RWPE2 (cell line): ENCODE measurements at places on chromosomes 7 and 10.

- no peak for DNase-seq
Measured at GRCh38 chr7:70093205-70093904, 495.1 kb downstream of the AUTS2 start.

DNA sequence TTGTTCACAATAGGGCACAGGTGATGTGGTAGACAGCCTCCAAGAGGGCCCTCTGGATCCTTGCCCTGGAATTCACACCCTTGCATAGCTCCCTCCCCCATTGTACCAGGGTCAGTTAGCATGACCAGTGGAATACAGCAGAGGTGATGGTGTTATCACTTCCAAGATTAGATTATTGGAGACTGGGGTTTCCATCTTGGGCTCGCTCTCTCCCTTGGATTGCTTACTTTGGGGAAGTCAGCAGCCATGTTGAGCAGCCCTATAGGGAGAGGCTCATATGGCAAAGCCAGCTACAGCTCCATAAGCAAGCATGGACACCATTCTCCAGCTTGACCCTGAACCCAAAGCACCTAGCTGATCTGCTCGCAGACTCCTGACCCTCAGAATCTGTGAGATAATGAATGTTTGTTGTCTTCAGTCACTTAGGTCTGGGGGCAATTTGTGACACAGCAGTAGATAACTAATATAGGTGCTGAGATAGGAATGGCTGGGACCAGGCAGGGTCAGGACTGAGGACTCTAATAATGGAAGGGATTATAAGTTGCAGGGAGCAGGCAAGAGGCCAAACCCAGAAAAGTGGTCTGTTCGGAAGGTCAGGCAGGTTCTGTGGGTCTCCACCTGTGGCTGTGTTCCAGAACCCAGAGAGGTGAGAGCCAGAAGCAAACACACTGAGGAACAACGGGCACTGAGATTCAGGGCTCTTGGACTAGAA lies 22.9 kb downstream of the TBXAS1 start:
- DNase-seq: no peak

DNA sequence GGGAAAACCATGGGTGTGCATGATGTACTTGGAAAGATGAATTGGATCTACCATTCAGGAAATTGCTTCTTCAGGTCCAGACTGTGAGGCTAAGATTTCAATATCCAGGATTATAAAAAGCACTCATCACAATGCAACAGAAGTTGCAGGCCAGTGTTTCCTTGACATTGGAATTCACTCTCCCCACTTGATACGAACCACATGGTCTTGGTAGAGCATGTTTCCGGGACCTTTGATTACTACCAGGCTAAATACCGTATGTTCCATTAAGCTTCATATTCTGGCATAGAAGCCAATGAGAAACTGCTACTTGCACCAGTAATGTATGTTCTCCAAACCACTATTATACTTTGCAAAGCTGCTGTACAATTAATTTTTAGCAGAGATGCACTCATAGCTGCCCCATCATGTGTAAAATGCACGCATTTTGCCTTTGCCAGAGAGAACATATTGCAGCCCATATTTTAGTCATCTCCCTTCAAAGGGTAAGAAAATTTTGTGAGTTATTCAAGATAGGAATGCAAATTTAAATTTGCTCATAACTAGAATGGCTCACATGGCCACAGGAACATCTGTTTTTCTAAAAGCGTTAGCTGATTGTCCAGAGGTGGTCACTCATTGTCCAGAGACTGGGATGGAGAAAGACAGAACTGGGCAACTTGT lies 8.1 kb downstream of the FRMD4A start:
- no peak for DNase-seq

DNA sequence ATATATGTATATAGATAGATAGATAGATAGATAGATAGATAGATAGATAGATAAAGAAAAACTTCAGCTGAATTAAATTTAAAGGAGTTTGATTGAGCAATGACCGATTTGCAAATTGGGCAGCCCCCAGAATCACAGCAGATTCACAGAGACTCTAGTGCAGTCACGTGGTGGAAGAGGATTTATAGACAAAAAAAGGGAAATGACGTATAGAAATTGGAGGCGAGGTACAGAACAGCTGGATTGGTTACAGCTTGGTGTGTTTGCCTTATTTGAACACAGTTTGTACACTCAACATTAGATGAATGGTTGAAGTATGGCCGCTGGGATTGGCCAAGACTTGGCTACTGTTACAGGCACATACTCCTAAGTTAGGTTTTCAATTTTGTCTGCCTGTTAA lies 8.2 kb upstream of the PODXL start:
- DNase-seq: no peak

GRCh38 chr7:2231992-2232765 lies 566 bp downstream of the MAD1L1 start:
- DNase-seq: no peak

DNA sequence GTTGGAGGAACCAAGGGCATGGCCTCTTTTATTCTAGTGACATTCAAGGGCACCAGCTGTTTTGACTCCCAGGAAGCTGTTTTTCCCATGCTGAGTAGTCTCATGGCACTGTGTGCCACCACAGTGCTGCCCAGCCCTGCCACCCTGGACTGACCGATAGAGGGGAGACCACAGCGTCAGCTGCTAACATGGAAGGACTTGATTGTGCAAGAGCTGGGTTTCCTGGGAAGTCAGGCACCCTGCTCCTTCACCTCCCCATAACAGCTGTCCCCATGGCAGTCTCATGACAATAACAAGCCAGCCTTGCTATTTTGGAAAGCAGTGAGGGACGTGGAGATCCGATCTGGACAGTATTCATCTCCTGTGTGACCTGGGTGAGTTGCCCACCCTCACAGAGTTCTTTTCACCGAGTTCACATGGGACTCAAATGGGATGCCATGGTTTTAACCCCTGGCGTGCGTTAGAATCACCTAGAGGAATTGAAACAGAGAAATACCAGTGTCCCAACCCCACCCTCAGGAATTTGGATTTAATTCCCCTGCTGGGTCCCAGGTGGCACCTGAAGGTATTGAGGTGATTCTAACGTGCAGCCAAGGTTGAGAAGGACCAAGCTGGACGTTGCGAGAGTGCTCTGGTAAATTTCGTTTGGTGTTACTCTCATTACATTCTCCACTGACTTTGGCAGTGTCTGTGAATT lies 174.8 kb downstream of the CELF2 start:
- no peak for DNase-seq

DNA sequence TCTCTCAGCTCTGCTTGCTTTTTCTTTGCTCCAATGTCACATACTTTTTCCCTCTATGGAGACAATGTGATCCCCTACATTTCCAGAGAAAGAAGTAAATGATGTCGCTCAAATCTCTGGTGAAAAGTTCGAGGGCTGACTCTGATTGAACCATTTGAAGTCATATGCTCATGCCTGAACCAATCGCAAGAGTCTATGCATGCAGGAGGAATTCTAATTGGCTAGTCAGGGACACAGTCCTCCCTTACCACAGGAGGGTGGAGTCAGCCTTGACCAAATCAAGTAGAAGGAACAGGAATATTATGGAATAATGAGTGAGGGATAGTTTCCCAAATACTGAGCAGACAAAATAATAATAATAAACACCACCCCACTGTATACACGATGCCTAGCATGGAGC lies 96.8 kb downstream of the PRLHR start:
- DNase-seq: no peak

GRCh38 chr7:133978502-133979295 lies 148.4 kb upstream of the LRGUK start:
- DNase-seq: no peak

- DNase-seq: no peak
Measured at GRCh38 chr10:97065686-97066660, 119.8 kb downstream of the SLIT1 start.

DNA sequence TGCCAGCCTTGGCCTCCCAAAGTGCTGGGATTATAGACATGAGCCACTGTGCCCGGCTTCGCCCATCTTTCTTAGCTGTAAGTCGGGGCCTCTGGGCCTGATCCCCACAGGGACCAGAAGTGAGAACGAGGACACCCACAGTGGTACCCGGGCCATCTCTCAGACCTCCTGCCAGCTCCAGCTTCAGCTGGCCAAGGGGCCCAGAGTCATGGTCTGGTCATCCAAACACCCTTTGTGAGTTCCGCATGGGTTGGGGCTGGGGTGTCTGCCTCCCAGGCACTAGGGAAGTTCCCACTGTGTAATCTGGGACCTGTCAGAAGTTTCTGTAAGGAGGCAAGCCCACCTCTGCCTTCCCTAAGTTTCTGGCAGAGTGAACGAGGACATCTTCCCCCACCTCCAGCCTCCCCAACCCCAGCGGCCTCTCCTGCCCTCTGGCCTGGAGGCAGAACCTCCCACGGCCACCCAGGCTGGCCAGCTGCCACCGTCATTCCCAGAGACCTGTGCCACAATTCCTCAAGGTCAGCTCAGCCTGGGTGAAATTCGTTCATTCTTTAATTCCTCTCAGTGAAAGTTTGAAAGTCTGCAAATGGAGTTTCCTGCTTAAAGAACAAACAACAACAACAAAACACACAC lies 19.5 kb upstream of the FOXL3 start:
- DNase-seq: peak; percentile 42

GRCh38 chr10:93086289-93086688 lies 12.6 kb downstream of the CYP26A1 start:
- DNase-seq: no peak

DNA sequence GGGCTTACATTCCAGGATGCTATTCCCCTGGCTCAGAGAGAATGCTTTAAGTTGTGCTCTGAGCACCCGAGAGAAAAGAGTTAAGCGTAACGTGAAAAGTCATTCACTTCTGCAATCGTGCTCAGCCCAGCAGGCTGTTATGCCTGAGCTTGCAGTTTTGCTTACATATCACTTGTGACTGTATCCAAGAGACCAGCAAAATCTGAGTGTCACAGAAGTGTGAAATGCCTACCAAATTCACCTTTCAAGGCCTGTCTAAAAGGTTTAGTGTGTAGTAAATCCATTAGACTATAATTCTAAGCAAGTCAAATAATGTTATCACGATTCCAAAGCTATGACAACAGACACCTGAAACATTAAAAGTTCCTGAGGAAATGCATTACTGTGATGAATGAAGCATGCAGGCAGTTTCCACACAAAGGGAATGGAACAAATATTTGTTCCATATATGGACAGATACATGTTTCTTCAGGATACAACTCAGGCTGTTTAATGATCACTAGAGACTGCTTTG lies 20.1 kb downstream of the ITGB1 start:
- DNase-seq: no peak

DNA sequence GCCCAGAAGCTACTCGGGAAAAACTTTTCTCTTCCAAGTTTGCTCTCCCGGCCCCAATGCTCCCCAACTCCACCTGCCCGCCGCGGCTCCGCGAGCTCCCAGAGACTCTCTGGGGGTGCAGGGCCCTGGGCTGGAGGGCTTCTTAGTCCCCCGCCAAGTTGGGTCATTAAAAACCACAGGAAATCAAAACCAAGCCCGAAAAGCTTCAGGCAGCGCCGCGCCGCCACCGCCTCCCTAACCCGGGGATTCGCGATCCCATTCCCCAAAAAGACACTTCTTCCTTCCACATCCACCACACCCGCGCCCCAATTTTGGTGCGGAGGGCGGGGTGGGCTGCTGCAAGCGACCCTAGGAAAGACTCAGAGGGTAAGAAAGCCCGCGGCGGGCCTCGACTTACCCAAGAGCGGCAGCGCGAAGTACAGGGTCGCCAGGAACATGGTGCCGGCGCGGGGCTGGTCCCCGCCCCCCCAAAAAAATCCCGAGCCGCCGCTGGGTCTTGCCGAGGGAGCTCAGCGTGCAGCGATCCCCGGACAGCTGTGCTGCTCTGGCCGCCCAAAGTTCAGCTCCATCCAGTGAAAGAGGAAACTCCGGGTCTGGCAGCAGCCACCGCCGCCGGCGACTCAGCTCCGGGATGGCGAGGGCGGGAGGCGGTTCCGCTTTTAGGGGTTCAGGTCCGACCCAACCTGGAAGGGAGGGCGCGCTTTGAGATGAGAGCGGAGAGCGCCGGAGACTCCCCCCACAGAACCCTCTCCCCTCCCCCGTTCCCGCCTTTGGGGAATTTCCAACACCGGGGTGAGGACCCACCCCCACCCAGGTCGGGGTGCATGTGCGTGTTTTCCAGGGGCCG lies 1.2 kb downstream of the GFRA1 start:
- no peak for DNase-seq

DNA sequence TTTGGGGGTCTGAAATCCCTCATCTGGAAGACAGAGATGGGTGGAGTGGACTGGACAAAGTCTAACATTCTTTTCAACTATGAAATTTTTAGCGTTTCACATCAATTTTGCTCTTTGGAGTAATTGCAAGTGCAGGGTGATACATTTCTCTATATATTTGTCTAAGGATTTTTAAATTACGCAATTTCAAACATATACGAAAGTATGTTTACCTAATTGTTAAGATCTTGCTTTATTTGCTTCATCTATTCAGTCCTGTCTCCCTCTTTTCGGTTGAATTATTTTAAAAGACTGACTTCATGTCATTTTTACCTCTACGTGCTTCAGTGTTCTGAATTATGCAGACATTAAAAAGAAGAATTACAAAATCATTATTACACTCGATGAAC lies 101.9 kb upstream of the CREB5 start:
- no peak for DNase-seq

DNA sequence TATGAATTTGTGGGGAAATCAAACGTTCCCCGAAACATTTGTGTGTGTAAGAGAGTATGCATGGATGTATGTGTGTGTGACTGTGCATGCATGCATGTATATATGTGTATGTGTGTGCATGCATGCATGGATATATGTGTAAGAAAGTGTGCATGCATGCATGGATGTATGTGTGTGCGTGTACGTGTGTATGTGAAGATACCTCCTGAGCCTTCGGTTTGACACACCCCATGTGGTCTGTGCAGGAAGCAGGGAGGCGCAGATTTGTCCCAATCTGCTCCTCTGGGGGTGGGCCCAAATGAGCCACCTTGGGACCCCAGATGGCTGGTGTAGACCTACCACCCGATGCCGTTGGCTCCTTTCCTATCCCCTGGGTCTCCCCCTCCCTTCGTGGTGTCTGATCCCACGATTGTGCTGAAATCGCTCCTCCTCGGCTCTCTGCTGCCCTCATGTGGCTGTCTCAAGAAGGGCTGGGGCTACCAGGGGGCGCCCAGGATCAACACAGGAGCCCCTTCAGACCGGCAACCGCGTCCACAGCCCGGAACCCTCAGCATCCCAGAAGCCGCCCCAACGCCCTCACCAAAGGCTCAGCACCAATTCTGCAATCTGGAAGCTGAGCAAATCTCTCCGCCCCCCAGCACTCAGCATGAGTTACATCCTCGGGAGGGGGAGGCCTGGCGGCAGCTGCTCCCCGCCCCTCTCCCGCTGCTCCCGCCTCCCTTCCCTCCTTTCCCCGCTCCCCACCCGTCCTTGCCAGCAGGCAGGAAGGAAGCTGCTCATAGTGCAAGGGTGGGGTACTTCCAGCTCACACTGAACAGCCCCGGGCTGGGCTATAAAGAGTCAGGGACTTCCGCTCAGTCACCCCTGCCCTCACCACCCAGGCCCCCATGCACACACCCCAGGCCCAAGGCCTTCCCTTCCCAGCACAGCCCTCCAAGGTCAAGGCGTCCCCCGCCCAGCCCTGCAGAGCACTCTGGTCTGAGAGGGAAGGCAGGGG lies 2.3 kb upstream of the NOS3 start:
- no peak for DNase-seq

GRCh38 chr10:34137201-34137600 lies 677.9 kb downstream of the PARD3 start:
- no peak for DNase-seq

DNA sequence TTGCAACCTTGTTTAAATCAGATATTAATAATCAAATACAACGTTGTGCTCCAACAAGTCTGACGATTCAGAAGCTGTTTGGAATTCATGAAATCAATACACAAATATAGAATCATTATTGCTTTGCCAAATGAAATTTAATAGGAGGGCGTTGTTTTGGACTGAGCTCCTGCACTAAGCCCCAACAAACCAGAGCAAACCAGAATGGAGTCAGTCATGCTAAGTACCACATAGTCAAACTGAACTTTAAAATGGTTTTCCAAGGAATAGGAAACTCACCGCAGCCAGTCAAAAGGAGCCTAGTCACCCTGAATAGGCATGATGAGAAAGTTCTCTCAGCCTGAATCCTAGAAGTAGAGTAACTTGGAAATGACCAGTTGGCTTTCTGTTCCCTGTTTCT lies 53.7 kb downstream of the HACD1 start:
- DNase-seq: no peak
